ENCODE measurements at places on chromosomes 5 and 9. TPM values are rescaled to one million over a fixed set of nuclear protein-coding genes. Genes with fewer than 3 reads are reported as not detected.

The HAPLN1 gene
- 1.9 TPM for total RNA-seq

The CEL gene
- 2.7 TPM for total RNA-seq

The IL13 gene
- not detected for total RNA-seq

- peak; percentile 57 for DNase-seq
Observed at GRCh38 chr9:99906403-99907207, at the start of gene STX17. STX17 (plus strand) TSS chr9:99906654; CDS start chr9:99915240, 8,586 bp downstream.

- DNase-seq = no peak
Observed at GRCh38 chr9:93612796-93613154, 36.4 kb downstream of the PHF2 start.

The IL33 gene
- 31.7 TPM for total RNA-seq

The STC2 gene
- total RNA-seq = 1.2 TPM

- no peak for DNase-seq
Observed at GRCh38 chr9:93900436-93900819, 54.7 kb downstream of the BARX1 start.

Measured in dorsolateral prefrontal cortex (tissue), 122 donors.